ENCODE measurements at places on chromosomes 1 and 21. TPM values are rescaled to one million over a fixed set of nuclear protein-coding genes. Genes with fewer than 3 reads are reported as not detected.
A peak's percentile ranks its signal among the peaks of the same experiment; 100 is the strongest.

GRCh38 chr1:156840186-156840897 is 18.6 kb downstream of the INSRR start:
- no peak for DNase-seq

GRCh38 chr1:3120140-3120539 is 51.1 kb downstream of the PRDM16 start:
- DNase-seq, result no peak

The FALEC gene
- total RNA-seq, result not detected

The PCBP3 gene
- total RNA-seq, result 4.5 TPM

DNA sequence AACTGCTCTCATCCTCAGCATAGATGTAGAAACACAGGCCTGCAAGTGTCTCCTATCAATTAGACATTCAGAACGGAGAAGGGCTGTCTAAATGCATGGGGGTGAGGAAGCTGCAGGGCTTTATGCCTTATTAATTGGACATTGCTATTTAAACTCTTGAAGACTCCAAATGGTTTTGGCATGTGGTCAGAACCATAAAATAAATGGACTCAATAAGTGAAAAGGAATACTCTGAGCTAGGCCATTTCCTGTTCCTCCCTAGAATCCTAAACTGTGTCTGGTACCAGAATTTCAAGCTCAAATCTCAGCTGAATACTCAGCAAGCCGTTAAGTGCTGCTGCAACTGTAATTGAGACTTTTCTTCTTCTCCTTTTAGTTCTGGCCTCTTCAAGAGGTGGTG is 80.4 kb upstream of the C1orf87 start:
- no peak for DNase-seq

The ICOSLG gene
- 11.6 TPM for total RNA-seq

GRCh38 chr1:2231532-2232254 is 3.6 kb downstream of the SKI start:
- peak; percentile 94 for DNase-seq

The PRDX1 gene
- total RNA-seq, result 417 TPM

DNA sequence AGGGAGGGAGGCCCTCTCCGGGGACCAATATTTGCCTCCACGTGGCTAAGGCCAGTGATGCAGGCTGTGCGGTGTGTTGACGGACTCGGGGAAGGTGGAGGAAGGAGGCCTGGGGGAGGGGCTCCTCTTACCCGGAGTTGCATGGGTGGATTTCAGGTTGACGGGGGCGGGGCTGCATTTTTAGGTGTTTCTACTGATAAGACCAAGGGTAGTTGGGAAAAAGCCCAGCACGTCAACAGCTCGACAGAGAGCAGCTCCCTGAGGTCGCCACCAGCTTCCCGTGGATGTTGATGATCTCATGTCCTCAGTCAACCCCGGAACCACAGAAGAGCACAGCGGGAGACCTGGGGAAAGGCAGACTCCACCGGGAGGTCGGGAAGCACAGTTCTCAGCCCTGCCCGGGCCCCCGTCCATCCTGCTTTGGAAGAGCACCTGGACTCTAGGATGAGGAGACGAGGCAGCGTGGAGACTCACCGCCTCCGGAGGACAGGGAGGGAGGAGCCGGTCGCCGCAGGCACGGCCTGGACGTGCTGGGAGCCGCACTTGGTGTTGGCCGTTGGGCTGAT is 32.9 kb upstream of the COL6A1 start:
- no peak for DNase-seq

- no peak for DNase-seq
Observed at GRCh38 chr1:205274041-205274691, 46.4 kb downstream of the TMCC2 start.

DNA sequence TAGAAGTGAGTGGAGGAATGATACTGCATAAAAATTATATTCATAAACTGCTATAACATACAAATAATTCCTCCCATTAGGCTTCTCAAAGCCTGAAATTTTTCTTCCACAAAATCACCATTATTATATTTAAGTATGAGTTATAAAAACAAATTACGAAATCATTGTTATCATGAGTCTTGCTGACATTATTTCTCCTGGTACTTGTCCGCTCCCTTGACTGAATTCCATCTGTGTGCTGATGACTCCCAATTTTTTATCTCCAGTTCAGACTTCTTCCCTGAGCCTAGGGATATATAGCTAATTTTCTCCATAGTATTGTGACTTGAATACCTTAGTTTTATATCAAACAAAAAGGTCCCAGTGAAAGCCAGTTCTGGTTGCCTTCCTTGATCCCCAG is 268.2 kb downstream of the HMCN1 start:
- DNase-seq, result no peak

The SAMSN1 gene
- 21.5 TPM for total RNA-seq

GRCh38 chr1:236882678-236883077 is 87.6 kb downstream of the MTR start:
- no peak for DNase-seq

The STIL gene
- 1.6 TPM for total RNA-seq

The FRRS1 gene
- 9.1 TPM for total RNA-seq

The SMCP gene
- not detected for total RNA-seq

DNA sequence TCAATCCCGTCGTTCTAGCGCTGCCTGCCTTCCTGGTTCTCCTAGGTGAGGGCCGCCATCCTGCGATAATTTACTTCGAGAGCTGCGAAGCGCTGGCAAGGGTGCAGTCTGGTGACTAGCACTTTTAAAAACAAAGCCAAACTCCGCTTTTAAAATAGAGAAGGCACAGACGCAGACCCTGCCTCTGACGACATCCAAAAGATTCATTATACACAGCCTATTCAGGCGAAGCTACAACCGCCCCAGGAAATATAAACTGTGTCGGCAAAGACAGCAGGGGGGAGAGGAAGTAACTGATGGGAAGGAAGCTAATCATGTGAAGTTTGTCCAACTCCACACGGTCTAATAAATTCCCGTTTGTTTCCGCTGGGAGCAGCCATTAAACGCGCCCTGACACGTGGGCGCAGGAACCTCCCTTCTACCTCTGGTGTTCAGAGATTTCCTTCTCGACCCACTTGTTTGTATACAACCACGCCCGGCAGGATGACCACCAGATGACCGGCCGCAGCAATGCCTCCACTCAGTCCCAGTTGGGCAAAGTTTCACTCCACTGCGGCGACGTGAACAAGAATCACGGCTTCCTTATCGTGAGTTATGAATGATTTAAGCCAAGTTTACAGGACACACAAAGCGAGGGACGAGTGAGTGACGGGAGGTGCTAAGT is 1.3 kb downstream of the GNG12 start:
- peak; percentile 69 for DNase-seq

- DNase-seq, result no peak
Observed at GRCh38 chr1:159040206-159040605, 30.5 kb downstream of the IFI16 start.

The BGLAP gene
- total RNA-seq, result 4.8 TPM

DNA sequence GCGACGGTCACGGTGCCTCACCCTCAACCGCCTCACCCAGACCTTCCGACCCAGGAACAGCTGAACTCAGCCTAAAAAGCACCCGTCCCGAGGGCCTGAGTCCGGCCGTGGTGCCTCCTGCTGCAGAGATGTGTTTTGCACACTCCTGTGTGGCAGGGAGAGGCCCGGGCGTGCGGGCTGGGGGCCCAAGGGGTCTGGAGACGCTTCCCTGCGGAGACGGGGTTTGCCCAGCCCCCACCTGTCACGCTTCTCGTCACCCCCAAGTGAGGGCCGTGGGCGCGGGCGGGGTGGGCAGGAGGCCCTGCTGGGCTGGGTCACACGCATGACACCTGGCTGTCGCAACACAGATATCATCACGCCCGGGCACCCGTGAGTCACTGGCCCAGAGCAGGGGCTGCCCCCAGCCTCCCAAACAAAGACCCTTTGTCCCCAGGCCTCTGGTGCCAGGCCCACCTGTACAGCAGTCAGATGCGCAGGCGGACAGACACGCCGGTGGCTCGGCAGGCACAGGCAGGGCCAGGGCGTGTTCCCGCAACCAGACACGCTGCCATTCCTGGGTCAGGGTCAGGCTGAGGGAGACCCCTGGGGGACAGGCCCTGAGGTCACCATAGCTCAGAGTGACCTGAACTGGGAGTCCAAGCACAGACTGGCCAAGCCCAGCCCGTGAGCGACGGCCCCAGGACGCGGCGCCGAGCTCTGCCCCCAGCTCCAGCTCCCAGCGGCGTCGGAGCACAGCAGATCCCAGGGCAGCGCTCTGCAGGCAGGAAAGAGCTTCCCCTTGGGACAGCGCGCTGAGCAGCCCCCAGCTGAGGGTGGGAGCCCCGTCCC is 6.1 kb downstream of the B3GALT6 start:
- no peak for DNase-seq

The TSPEAR gene
- 0.27 TPM for total RNA-seq

DNA sequence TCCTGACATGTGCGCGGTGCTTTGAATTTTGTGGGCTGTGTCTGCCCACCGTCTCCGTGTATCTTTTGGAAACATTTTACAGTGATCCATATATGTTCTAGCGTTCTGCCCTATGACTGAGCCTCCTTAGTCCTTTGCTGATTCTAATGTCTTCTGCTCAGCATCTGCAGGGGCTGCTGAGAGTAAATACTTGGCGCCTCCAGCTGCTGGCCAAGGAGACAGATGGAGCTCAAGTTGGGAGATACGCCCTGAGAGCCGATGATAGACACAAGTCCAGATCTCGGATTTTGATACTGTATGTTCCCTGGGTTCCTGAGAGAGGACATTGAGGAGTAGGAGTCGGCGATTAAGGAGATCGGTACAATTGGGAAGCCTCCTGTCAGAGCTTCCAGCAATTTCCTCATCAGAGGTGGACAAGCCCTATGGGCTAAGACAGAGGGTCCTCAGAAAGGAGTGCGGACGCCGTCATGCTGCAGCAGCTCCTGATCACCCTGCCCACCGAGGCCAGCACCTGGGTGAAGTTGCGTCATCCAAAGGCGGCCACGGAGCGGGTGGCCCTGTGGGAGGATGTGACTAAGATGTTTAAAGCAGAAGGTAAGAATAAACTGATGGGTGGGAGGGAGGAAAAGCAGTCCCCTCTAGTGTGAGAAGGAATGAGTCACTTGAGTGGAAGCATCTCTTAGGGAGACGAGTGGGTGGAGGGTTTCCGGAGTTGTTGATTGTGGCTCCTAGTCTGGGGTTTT is 390 bp downstream of the ZFP69B start:
- DNase-seq, result no peak

DNA sequence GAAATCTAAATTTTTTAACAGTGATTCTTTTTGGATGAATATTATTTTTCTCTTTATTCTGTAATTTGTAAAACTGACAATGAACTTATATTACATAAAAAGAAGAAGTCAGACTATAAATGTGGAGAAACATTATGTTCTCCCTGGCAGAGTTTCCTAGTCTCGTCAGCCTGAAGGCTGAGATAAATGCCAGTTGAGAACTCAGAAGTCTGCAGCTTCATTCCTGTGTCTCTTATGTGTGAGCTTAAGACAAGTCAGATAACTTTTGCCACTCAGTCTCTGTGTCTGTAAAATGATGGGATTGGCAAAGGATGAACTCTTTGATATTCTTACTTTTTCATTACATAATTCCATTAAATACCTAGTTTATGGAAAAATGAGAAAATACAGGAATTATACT is 568.8 kb upstream of the ZRANB2 start:
- no peak for DNase-seq

DNA sequence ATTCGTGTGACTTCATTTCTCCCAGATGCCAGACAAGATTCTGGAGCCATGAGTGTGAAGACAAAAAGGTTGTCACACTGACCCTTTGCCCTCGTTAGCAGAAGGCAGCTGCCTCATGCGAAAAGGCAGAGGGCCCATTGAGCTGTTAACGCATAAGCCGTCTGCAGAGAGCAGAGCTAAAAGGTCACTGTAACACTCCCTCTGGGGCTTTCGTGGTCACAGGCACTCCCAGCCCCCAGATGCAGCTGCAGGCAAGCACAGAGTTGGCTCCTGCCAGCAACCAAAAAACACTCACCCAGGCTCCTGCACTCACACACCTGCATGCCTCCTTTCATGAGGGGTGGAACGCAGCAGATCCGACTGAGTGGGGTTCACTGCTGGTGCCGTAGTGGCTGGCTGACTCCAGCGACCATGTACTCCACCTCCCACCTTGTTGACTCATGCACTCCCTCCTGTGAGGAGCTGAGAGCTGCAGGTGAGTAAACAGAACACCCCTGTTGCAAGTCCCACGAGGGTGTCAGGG is 287.5 kb downstream of the SMYD3 start:
- no peak for DNase-seq

DNA sequence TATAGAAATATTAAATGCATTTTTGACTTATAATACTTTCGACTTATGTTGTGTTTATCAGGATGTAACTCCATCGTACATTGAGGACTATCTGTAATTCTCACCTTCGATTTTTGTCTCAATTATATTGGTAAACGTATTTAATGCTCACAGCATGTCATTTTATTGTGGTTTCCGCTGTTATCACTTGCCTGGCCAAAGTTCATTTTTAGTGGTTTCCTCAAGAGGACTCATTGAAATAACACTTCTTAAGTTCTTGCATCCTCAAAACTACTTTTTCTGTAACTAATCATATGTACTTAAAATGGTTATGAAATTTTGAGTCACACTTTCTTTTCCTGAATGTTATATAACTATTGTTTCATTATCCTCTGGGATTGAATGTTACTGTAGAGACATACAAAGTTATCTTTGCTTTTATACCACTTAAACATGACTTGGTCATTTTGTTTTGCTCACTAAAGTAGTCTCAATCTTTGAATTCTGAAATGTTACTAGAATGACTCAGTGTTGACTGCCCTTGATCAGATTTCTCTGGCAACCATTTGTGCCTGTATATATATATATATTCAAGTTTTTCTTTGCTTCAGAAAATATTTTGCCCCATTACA is 289.6 kb upstream of the PROX1 start:
- no peak for DNase-seq

DNA sequence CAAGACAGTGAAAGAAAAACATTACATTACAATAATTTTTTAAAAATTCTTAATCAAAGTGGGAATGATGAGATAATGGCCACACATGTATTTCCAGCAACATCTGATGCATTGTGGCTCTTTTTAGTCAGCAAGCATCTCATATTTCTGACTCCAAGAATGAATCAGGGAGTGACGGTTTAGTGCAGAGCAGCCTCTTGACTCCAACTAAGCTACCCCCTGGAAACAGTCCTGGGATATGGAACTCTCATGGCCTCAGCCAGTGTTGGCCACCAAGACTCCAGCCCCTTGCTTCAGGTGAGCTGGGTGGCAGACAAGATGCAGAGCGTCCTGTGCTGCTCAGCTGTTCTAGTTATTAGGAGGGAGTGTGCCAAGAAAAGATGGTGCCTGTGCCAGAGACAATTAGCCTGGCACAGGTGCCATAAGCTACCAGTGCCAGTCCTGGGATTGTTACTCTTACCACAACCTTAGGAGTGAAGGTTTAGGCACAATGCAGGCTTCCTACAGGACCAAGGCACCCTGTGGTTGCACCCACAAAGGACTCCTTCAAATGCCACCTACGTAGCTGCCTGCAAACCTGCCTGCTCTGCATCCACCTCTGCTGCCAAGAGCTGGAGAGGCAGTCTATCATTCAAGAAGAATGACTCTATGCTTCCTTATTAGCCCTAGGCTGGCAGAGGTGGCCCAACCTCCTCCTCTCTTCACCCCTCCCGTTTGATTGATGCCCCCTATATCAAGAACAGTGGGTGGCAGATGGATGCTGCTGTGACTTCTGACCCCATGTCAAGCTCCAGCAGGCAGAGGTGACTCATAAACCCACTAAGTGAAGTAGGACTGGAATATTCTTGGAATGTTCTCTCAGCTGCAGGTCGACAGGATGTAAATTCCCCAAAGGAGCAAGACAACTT is 6.0 kb upstream of the SEC16B start:
- DNase-seq, result no peak

GRCh38 chr1:65063025-65063424 is 85.0 kb upstream of the AK4 start:
- no peak for DNase-seq

Measured in lower lobe of right lung (tissue), 2 donors.